ENCODE measurements at places on chromosomes 2 and 18.

DNA sequence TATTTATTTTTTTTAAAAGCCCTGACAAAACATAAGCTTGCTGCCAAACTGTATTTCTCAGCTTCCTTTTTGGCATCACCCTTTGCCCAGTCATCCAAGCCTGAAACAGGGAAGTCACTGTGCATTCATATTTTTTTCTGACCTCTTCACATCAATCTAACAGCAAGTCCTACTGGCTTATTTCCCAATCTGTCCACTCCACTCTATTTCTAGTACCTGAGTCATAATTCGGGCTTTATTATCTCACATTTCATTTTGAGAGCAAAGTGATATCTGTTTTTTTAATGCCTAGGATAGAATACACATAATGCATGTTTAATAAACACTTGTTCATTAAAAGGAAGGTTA lies 5.1 kb downstream of the HNMT start:
- no peak for DNase-seq

DNA sequence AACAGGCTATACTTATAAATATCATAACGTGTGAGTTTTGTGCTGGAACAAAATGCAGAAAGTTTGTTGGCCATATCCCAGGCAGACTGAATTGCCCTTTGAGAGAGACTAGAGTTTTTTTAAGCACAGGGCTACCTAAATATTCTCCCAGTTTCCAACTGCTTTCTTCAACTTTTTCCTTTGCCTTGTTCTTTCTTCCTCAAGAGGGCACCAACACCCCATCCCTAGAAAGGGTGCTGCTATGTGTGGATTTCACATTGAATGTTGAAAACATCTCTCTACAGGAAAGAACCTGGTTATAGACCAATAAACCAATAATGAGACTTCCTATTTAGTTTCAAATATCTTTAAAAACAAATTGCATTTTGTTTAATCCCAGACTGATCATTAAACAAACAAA lies 87.9 kb downstream of the ICOS start:
- no peak for DNase-seq

GRCh38 chr2:48132271-48132625 lies 225.9 kb upstream of the FBXO11 start:
- no peak for DNase-seq

- no peak for DNase-seq
Measured at GRCh38 chr2:13000664-13001363, 284.1 kb downstream of the TRIB2 start.

- DNase-seq = no peak
Measured at GRCh38 chr2:141280037-141280436, 850.8 kb downstream of the LRP1B start.

GRCh38 chr18:48488388-48488850 lies 50.4 kb upstream of the CTIF start:
- DNase-seq = no peak

DNA sequence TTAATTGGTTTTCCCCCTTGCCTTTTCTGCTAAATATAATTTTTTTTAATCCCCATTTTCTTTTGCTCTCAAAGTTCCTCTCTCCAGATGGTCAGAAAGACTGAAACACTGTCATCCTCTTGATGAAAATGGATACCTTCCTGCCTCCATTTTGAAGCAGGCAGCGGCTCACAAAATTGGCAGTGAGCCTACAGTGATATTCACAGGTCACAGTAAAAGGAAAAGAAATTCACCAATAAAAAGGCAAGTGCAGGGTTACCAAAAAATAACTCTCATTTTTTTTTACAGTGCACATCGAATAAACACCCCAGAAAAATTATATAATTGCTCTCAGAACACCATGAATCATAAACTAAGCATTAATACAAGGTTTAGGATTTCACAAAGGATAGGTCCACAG lies 307.5 kb downstream of the TCF4 start:
- DNase-seq = no peak

DNA sequence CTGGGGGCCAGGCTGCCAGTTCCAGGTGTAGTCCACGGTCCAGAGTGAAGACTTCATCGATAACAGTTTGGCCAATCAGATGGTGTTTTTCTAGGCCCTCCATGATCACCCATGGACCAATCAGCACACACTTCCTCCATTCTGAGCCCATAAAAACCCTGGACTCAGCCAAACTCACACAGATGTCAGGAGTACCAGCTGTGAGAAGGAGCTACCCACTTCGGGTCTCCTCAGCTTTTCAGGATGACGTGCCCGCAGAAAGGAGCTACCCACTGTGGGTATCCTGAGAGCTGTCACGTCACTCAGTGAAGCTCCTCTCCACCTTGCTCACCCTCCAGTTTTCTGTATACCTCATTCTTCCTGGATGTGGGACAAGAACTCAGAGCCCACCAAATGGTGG lies 210.0 kb upstream of the RASGRP3 start:
- no peak for DNase-seq

All from stimulated activated CD4-positive, alpha-beta T cell treated with anti-CD3 and anti-CD28 coated beads, Interleukin-1b, Interleukin-23, amount 100 ng/mL, for 48 hours (primary cell).